ENCODE measurements at places on chromosomes 7 and 10.

DNA sequence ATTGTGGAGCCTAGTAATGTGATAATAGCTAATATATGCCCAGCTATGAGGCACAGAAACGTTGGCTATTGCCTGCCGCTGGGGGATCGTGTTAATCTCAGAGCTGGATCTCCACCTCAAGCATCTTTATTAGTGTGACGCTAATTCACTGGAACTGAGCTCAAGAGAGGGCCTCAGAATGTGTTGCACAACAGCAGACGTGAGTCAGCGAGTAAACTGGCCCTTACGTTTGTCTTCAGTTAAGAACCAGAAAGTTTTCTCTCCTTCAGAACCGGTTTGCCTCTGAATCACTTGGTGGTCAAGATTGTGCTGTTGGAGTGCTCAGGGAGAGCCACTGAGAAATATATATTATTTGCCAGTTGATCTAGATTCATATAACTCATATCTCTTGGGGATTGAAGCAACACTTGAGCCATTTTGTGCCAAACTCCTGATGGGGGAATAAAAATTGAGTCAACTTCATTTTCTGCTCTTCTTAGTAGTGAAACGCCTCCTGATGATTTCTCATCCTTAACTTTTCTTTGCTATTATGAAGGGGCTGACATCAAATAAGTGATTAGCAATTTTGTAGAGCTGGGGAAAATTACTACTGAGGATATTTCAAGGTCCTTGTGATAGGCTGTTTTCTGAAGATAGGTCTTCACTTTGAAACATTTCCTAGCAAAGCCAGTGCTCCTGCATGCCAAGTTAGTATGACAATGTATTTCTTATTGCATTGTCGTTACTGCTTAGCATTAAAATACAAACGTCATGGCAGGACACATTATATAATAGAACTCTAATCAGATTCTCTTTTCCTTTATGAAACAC lies 22.3 kb downstream of the BZW2 start:
- DNase-seq, result no peak

- DNase-seq, result no peak
These were observed 43.0 kb upstream of the SHTN1 start for GRCh38 chr10:117047947-117048346.

DNA sequence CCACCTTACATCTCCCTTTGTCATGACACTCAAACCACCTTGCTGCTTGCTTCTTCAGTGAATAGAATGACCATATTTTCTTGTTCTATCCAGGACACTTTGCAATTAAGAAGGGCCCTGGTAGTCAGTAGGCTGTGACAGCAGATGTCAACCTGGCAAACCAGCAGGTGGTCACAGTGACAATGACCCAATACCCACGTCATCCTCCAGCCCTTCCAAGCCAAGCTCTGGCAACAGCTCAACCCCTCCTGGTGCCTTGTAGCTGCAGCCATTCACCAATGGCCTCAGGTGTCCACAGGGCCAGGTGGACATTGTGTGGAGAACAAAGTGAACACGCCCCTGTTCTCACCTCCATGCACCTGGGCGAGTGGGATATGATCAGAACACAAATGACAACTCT lies 87.6 kb upstream of the MACROH2A2 start:
- no peak for DNase-seq

- no peak for DNase-seq
These were observed 80.0 kb upstream of the FAM180A start for GRCh38 chr7:135828604-135829003.

DNA sequence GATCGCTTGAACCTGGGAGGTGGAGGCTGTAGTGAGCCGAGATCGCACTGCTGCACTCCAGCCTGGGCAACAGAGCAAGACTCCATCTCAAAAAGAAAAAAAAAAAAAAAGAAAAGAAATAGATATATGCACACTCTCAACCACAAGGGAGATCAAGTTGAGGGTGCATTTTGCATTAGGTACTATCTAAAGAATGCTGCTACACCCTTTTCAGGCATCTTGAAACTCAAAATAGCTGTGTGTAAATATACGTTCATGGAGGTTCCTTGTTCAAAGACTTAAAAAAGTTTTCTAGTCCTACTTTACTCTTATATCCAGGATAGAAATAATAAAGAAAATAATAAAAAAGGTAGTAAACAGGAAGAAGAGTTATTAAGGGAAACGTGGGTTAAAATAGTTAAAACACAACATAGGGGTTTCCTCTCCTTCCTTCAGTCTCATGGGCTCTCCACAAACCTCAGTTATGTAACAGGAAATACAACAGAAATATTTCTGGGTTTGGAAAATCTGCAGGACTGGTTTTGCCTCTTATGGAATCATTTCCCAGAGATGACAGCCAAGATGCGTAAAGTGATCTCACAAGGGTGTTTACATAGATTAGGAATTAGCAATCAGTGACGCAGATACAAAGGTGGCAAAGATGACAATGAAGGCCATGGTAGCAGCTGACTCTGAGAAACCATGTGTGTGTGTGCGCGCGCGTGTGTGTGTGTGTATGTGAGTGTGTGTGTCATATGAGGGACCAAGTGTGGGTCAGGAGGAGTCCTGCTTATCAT lies 15.1 kb downstream of the STEAP4 start:
- no peak for DNase-seq

DNA sequence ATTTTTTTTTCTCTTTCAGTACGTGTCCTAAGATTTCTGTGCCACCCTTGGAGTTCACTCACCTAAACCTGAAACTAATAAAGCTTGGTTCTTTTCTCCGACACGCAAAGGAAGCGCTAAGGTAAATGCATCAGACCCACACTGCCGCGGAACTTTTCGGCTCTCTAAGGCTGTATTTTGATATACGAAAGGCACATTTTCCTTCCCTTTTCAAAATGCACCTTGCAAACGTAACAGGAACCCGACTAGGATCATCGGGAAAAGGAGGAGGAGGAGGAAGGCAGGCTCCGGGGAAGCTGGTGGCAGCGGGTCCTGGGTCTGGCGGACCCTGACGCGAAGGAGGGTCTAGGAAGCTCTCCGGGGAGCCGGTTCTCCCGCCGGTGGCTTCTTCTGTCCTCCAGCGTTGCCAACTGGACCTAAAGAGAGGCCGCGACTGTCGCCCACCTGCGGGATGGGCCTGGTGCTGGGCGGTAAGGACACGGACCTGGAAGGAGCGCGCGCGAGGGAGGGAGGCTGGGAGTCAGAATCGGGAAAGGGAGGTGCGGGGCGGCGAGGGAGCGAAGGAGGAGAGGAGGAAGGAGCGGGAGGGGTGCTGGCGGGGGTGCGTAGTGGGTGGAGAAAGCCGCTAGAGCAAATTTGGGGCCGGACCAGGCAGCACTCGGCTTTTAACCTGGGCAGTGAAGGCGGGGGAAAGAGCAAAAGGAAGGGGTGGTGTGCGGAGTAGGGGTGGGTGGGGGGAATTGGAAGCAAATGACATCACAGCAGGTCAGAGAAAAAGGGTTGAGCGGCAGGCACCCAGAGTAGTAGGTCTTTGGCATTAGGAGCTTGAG lies at the start of gene CFTR:
CFTR (plus strand) TSS at position 801 of the 830 bp plus-strand sequence. CDS start 70 bp downstream, outside the sequence.
- no peak for DNase-seq

DNA sequence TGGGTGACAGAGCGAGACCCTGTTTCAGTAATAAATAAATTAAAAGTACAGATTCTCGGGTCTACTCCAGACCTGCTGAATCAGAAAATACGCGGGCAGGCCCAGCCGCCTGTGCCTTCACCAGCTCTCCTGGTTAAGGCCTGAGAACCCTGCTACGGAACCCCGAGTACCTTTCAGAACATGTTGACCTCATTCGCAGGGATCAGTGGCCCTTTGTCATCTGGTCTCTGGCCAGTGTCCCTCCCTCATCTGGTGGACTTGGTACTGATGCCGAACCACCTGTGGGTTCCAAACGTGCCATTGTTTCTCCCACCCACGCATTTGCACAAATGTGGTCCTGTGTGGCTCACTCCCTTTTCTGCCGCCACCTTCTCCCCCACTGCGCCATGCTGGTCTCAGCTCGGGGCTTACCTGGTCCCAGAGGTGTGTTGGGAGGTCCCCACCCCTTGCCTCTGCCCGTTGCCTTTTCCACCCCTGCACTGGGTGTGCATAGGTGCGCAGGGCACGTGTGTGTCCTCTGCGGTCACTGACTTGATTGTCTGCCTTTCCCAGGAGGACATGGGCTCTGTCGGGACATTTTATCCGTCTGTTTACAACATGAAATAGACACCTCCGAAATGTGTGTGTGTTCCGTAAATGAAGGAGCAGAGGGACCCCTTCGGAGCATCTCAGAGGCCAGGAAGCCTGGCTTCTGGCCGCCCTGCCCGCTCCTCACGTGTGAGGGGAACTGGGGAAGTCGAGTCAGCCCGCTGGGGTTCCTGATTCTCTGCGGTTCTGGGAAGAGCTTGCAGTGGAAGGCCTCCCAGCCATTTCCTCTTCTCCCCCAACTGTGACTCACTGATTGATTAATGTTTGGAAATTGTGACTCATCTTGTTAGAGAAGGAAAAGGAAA lies 135.2 kb downstream of the CUX1 start:
- no peak for DNase-seq

DNA sequence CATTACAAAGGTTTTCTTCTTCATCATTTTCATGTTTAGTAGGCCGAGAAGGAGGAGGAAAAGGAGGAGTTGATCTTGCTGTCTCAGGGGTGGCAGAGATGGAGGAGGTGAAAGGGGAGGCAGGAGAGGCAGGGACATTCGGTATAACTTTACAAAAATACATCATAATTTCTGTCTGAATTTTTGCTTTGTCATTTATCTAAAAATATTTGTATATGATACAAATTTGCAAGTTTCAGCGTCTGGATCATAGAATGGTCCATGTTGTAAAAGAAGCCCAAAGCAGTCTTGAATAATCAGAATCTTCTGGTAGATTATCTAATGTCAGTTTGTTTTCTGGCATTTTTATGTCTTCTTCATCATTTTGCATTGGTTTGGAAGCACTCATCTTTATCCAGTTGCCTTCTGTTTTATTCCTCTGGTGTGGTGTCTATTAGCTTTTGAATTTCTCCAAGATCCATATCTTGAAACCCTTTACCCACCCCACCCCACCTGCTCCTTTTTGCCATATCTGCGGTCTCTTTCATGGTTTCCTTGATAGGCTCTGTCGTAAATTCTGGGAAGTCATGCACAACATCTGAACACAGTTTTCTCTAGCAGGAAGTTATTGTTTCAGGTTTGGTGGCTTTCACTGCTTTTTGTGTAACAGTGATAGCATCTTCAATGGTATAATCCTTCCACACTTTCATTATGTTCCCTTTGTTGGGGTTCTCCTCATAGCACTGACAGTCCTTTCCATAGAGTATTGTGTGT lies 95.0 kb downstream of the ST7 start:
- DNase-seq, result no peak

DNA sequence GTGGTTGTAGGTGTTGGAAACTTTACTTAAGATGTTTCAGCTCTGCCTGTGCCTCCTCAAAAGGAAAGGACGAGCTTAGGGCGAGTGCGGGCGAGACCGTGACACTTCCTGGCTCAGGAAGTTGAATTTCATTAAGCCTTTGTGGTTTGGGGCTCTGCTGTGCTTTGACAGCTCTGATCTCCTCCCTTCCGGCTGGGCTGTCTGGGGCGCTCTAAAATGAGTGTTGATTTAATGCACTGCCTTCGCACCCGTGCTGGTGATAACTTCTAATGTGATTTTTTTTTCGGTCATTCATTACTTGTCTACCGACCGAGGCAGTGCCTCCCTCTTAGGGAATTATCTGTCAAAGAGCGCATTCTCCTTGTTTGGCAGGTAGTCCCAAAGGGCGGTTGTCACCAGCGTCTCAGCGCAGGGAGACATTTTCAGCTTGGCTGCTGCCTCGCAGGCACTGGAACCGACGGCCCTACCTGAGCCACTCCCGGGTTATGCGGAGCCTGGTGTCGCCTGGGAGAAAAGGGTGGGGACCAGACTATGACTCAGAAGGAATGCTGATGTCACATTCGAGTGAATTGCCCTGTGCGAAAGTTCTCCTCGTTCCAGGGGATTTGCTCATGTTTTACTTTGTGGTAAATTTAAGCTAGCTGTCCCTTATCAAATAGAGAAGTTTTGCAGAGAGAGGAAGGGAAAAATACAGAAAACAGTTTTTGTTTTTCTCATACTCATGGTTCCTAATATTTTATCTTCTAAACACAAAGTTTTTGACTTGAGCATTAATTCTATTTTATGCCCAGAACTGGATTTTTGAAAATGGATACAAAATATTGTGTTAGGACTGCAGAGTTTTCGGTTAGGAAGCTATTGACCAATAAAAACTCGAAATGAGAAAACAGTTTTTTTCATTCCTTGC lies 920 bp downstream of the TES start:
- peak; percentile 61 for DNase-seq

GRCh38 chr7:95871075-95871848 lies 98.9 kb downstream of the DYNC1I1 start:
- DNase-seq, result no peak

DNA sequence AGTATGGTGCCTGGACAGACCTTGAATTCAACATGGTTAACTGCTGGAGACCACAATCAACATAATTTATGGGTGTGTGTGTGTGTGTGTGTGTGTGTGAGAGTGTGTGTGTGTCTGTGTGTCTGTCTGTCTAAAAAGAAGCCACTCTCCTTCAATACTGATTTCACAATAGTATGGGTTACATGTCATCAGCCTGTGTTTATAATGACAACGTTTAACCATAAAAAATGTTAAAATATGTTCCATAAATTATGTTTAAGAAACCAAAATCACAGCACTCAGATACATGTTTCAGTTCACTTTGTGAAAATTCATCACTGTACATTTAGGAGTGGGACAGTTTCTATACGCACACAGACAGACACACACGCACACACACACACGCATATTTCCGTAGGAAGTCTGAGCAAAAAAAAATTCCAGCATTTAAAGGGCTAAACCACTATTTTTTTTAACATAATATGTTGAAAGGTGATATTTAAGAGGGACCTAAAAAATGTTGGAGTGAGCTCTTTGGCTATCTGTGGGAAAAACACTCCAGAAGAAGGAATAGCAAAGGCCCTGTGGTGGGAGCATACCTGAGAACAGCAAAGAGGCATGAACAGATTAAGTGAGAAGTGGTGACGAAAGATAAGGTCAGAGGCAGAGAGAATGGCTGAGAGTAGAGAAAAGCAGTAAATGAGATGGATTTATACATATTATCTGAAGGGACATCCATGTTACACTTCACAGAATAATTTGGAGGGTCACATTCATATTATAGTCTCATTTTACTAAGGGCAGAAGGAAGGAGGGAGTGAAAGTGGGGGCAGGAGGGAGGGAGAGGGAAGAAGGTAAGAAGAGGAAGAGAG lies 10.9 kb downstream of the PDZD8 start:
- no peak for DNase-seq

GRCh38 chr10:59358576-59358975 lies 3.8 kb downstream of the FAM13C start:
- DNase-seq, result no peak

DNA sequence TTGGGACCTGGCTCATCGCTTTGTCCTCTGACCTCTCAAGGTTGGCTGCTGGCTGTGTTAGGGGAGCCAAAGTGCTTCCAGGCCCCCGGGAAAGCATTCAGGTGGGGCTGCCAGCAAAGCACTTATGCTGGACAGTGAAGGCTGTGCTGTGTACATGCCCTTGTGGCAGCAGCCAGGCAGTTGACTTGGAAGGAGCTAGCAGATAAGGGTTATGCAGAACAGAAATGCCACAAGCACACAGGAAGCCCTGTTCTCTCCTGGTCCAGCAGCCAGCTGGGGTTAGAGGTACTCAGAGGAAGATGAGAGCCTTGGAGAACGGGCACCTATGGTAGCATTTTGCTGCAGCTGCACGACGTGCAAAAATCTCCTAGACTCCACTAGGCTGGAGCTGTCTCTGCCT lies 35.2 kb upstream of the OR9A4 start:
- no peak for DNase-seq
